ENCODE measurements at places on chromosomes 11 and 22.
A peak's percentile ranks its signal among the peaks of the same experiment; 100 is the strongest.

- DNase-seq = no peak
Measured at GRCh38 chr11:27864091-27864491, 163.8 kb upstream of the BDNF start.

DNA sequence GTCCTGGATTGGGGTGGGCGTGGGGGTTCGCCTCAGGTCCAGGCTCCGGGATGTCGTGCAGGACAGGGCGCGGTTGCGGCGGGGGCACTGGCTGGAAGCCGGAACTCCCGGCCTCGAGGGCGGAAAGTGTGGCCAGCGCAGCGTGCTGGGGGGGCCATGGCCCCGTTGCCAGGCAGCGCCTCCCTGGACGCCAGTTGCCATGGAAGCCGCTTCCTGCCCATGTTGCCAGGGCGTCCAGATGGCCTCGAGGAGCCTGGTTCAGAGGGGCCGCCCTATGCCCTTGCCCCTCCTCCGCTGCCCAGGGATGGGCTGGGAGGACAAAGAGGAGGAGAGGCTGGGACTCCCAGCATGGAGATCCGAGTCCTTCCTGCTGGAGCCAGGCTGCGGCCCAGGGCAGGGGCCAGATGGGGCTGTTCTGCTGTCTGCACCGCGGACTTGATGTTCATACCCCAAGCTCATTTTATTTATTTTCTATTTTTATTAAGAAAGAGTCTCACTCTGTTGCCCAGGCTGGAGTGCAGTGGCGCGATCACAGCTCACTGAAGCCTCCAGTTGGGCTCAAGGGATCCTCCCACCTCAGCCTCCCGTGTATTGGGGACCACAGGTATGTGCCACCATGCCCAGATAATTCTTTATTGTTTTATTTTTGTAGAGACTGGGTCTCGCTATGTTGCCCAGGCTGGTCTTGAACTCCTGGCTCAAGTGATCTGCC lies 4.6 kb upstream of the CCDC188 start:
- no peak for DNase-seq

DNA sequence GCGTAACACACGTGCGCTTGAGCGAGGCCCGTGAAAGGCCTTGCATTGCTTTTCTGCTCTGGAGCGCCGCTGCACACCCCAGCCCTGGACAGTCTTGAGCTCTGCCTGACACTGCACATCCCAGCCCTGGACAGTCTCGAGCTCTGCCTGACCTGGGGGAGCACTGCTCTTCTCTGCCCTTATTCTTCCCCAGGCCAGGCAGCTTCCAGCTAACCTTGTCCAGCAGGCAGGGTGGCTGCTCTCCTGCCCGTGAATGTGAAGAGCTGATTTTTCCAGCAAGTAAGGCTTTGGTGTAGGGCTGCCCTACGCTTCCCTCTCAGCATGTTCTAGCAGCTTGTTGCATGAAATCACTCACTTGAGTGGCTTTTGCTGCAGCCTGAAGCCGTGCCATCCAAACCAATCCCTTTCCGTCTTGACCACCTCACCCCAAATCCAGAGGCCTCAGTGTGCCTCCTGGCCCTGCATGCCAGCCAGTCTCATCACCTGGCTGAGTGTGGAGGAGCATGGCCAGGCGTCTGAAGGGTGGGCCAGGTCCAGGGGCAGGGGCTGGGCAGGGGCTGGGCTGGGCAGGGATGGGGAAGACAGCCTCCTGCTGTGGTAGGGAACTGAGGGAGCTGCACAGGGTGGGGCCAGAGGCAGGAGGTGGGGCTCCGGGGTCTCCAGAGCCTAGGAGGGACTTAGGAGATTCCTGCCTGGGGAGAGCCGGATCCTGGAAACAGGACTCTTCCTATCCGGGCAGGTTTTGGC lies 89.5 kb upstream of the B3GAT1 start:
- no peak for DNase-seq

GRCh38 chr11:61699737-61700160 lies 19.6 kb downstream of the DAGLA start:
- DNase-seq = no peak

- DNase-seq = no peak
Measured at GRCh38 chr11:3947061-3947460, 91.6 kb downstream of the STIM1 start.

GRCh38 chr22:43789452-43789851 lies 22.7 kb downstream of the EFCAB6 start:
- peak; percentile 85 for DNase-seq

DNA sequence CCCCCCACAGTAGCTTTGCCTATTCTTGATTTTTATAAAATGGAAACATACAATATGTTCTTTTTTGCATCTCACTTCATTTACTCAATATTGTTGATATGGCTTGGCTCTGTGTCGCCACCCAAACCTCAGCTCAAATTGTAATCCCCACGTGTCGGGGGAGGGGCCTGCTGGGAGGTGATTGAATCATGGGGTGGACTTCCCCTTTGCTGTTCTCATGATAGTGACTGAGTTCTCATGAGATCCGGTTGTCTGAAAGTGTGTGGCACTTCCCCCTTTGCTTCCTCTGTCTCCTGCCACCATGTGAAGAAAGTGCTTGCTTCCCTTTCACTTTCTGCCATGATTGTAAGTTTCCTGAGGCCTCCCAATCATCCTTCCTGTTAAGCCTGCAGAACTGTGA lies 431.3 kb downstream of the MN1 start:
- no peak for DNase-seq

- DNase-seq = no peak
Measured at GRCh38 chr11:74739546-74740270, 8.5 kb upstream of the CHRDL2 start.

DNA sequence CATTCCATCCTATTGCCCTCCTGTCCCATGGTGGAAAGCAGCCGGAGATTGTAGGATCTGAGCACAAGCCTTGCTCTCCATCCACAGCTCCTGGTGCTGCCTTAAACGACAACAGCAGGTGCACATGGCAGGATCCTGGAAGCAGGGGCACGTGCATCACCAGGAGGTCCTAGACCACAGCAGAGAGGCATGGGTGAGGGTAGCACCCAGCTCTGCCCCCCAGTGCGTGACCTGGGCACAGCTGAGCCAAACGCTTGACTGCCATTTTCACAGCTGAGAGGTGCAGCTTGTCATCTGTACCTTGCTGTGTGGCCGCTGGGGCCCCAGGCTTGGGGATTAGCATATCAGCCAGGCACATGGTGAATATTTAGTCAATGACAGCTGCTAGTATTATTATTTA lies 92.7 kb downstream of the NTM start:
- no peak for DNase-seq

- DNase-seq = no peak
Measured at GRCh38 chr11:66609721-66610617, 6.5 kb upstream of the RBM14 start.

DNA sequence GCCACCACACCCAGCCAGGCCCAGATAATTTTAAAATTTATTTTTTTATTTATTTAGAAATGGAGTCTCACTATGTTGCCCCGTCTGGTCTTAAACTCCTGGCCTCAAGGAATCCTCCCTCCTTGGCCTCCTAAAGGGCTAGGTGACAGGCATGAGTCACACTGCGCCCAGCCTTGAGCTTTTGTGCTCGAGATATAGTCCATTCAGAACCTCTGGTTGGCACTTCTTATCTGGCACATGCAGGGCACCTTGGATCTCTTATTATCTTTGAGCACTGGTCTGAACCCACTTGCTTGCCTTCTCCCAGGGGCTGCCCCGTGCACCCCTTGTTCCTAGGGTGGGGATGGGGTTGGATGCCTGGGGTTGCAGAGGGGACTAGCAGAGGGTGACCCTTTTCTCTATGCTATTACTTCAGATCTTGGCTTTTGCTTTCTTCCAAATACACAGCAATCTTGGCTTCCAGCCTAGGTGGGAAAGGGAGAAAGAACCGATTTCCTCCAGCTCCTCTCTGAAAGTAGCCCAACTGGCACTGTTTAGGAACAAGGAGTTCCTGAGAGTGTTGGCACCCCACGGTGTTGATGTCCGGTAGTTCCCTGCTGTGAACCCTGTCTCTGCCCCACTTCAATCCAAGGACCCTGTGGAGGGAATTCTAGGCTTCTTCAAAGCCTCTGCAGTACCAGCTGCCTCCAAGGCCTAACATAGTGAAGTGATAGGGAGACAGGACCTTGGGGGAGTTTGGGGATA lies 1.3 kb upstream of the SLC3A2 start:
- DNase-seq = no peak

DNA sequence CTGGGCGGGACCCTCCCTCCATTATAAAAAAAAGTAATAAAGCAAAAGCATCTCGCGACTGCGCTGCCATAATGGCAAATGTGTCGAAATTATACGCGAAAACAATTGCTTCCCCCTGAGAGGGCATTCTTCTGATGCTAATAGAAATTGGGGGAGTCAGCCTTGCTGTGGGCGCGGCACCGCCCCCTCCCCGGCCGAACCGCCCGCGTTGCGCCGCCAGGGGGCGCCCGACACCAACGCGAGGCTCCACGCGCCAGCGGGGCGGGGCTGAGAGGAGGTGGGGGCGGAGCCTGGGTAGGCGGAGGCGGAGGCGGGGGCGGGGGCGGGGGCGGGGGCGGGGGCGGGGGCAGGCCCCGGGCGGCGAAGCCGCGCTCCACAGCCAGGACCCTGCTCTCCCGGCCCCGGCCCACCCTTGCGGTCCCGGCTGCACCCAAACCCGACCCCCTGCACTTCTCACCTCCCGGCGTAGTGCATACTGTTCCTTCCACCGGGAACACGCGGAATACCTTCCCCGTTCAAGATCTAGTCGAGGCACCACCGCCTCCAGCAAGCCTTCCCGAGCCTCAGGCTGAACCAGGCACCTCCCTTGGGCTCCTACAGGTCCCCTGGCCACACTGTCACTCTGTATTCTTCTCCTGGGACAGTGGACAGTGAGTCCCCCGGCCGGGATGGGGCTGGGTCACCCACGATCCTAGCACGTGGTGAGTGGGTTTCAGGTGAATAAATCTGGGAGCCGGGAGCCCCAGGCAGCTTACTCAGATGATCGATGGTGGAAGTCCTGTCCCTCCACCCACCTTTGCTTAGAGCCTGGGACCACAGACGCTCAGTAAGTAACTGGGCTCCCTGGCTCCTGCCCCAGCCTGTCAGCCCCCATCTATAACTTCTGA lies 15.5 kb upstream of the UPK3A start:
- DNase-seq = no peak

DNA sequence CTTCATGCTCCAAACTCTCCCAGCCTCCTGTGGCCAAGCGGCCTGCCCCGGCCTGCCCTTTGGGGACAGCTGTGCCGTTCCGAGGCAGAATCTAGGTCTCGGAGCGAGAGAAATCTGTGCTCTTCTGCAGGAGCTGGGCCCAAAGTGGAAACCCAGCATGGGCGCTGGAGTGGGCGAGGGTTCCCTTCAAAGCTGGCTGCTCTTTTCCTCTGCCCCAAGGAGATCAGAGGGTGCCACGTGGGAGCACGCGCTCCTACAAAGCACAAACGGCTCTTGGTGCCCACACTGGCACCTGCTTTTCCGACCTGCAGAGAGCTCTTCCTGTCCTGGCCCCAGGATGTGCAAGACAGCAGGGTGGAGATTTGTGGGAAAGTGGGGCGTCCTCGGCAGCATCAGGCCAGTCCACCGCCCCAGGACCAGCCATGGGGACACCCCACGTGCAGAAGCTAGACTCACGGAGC lies 6.9 kb downstream of the OSBPL5 start:
- DNase-seq = no peak

GRCh38 chr11:61794579-61794978 lies 1.9 kb downstream of the FEN1 start:
- no peak for DNase-seq

DNA sequence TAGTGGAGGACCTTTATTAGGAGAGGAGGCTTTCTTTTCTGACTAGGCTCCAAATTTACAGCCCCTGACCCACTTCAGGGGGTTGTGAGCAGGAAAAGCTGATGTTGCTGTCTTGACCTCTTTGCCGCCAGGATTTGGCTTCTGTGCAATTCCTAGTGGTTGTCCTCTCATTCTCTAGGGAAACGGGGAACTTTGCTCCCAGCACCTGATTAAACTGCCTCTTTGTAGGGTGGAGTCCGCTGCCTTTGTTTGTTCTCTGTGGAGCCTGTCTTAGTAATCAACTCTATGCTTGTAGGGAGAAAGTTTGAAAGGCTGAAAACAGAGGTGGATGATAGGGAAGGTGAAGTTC lies 16.3 kb downstream of the CTNND1 start:
- DNase-seq = no peak

- DNase-seq = no peak
Measured at GRCh38 chr11:72615329-72615728, 58.9 kb downstream of the PDE2A start.

GRCh38 chr22:25880524-25880923 lies 138.5 kb downstream of the MYO18B start:
- DNase-seq = no peak

DNA sequence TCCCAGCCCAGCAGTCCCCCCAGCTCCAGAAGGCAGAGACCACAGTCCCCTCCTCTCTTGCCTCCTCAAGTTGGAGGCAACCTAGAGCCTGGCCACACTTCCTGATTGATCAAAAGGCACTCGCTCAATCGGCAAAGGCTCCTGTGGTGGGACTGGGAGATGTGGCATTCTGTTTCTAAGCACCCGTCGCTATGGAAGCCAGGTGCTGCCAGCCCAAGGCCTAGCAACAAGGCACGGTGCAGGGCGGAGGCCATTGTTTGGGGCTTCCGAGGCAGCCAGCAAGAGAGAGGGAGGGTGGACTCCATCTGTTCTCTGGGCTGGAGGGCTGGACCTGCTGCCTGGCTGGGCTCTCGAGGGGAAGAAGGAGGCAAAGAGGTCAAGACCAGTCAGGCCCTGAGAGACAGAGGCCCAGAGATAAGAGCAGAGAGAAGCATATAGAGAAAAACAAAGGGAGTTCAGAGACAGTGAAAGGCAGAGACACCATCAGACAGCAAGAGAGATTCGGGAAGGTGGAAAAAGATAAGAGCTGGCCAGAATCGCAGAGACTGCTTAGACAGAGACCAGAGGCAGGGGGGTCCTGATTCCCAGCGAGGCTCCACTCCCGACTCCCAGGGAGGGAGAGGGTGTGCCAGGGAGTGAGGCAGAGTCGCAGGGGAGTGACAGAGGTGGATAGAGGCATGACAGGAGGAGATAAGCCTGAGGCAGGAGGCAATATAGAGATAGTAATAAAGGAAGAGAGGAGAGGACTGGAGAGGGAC lies 21.2 kb downstream of the PDE2A start:
- no peak for DNase-seq

GRCh38 chr11:44112091-44112821 lies 16.8 kb downstream of the EXT2 start:
- DNase-seq = peak; percentile 40

DNA sequence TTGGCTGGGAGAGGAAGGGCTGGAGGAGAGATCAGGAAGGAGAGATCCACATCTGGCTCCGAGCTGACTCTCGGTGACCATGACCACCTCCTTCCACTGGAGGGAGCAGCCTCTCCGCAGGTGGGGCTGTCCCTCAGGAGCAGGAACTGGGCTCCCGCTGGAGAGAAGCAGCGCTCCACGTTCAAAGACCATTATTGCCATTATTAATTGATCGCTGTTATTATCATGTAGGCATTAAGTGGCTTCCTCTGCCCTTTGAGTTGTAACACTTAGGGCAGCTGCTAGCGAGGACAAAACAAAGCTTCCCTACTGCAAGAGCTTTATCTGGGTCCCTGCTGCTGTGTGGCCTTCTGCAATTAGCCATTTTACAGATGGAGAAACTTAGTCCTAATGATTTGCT lies 251.9 kb downstream of the ST3GAL4 start:
- DNase-seq = peak; percentile 10

- DNase-seq = no peak
Measured at GRCh38 chr11:111823629-111824028, 47.8 kb downstream of the ALG9 start.

GRCh38 chr11:34302046-34302921 lies 55.5 kb downstream of the ABTB2 start:
- peak; percentile 78 for DNase-seq

Data from AG04449 (cell line).